Stimulated activated CD8-positive, alpha-beta memory T cell treated with anti-CD3 and anti-CD28 coated beads, Interleukin-7, amount 100 ng/mL, for 1 hour (primary cell): ENCODE measurements at places on chromosomes 6 and 20.

- no peak for DNase-seq
Measured at GRCh38 chr6:107708435-107708834, 115.7 kb downstream of the SCML4 start.

DNA sequence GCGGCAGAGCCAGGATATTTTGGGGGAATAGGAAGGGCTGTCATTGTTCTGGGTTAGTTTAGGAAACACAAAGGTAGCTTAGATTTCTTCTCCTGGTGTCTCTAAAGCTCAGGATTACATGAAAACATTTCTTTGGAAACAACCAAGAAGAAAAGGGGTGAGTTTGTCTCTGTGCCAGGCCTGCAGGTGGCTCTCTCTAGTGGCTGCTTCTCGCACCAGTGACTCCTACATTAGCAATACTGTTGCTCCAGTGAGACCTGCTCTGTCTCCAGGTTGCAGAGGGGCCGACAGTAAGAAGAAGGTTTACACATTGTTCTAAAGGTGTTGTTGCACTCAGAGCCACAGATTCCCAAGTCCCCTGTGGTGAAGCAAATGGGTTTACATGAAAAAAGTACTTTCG lies 104.6 kb upstream of the GLP1R start:
- DNase-seq, result no peak

DNA sequence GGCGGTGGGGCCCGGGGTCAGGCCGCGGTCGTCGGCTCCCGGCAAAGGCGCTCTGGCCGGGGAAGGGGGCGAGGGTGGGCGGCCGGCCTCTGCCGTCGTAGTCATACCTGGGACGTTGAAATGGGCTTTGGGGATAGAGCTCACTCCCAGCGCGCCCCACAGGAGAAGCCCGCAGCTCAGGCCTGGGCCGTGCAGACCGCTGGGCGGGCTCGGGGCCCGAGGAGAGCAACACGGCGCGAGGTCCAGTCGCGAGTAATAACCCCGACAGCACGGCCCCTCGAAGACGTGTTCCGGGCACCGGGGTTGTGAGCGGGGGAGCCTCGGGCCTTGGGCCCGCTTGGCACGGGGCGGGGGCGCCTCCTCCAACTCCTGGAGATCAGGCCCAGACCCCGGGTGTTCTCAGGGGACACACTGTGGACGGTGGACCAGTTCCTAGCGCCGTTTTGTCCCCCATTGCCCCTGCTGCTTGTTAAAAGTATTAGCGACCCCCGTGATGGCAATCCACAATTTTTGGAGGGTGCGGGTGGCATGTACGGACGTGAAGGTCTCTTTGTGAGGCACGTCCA lies 10.9 kb downstream of the FOXC1 start:
- no peak for DNase-seq

- DNase-seq, result no peak
Measured at GRCh38 chr6:170280689-170281045, 10.2 kb downstream of the DLL1 start.

- no peak for DNase-seq
Measured at GRCh38 chr6:64325093-64325492, 689.5 kb downstream of the PHF3 start.

DNA sequence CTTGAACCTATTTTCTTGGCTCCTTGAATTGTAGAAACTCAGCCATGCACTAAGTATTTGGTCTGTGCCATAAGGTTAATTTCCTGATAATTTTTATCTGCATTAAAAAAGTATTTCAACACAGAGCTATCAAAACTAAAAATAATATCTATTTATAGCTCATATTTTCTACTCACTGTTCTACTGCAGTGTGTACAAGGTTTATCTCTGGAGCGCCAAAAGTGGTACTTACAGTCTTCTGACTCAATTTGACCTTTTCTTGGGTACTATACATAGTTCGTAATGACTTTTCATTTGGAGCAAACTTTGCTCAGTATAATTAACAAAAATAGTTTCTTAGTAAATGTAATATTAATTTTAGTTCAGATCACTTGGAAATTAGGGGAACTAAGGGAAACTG lies 69.2 kb downstream of the IRAK1BP1 start:
- no peak for DNase-seq

GRCh38 chr6:315921-316752 lies 23.9 kb downstream of the DUSP22 start:
- no peak for DNase-seq
